Kasumi-1 (cell line): ENCODE measurements at places on chromosomes 4 and X.

DNA sequence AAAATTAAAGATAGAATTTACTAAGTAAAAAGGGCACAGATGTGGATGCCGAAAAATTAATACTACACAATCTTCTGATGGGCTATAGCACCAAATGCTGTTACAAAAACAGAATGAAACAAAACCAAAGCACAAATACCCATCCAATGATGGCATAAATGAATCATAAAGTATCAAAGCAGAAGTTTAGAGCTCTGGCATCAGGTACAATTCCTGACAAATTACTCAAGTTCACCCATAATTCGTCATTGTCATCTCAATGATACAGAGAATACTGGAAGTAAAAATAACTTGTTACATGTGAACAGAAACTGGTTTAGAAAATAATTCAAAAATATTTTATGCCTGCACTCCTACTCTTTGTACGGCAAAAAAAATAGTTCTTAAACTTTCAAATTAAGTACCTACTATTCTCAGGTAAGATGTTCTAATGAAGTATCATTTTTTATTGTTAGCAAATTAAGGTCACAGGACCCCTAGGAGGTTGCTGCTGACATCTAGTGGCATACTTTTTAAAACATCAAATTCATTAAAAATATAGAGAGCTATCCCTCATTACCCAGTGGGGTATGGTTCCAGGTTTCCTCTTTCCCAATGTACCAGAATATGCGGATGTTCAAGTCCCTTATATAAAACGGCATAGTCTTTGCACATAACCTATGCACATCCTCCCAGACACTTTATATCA lies 126.1 kb downstream of the INPP4B start:
- peak; percentile 60 for DNase-seq

- no peak for DNase-seq
Measured at GRCh38 chr4:6227412-6228157, 27.2 kb upstream of the JAKMIP1 start.

- no peak for DNase-seq
Measured at GRCh38 chrX:11241720-11242119, 51.5 kb upstream of the AMELX start.

DNA sequence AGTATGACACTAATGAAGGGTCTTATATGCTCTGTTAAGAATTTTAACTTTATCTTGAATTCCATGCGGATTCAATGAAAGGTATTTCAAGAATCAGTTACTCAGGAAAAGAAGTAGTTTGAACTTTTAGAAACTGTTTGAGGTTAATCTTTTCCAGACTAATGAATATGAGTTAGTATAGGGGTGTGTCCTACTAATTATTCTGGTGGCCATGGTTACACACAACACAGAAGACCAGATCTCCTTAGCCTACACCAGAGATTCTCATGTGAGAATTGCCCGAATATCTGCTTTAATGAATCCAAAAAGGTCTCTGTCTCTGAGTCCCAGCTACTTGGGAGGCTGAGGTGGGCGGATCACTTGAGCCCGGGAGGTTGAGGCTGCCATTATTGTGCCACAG lies 100.4 kb downstream of the MMRN1 start:
- DNase-seq, result no peak

DNA sequence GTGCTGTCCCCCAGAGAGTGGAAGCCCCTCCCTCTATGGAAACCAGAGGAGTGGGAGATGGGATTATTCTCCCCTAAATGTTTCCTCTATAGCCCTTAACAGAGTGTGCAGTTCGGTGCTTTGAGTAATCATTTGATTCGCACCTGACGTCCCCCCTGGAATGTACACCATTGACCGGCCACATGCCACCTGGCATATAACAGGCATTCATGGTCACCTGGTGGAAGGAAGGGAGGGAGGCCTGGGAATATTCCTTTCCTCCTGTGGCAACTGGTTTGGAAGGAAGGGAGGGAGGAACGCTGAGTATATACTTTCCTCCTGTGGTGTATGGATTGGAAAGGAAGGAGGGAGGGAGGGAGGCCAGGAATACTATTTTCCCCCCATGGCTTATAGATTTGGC lies 77.2 kb downstream of the CRMP1 start:
- no peak for DNase-seq

DNA sequence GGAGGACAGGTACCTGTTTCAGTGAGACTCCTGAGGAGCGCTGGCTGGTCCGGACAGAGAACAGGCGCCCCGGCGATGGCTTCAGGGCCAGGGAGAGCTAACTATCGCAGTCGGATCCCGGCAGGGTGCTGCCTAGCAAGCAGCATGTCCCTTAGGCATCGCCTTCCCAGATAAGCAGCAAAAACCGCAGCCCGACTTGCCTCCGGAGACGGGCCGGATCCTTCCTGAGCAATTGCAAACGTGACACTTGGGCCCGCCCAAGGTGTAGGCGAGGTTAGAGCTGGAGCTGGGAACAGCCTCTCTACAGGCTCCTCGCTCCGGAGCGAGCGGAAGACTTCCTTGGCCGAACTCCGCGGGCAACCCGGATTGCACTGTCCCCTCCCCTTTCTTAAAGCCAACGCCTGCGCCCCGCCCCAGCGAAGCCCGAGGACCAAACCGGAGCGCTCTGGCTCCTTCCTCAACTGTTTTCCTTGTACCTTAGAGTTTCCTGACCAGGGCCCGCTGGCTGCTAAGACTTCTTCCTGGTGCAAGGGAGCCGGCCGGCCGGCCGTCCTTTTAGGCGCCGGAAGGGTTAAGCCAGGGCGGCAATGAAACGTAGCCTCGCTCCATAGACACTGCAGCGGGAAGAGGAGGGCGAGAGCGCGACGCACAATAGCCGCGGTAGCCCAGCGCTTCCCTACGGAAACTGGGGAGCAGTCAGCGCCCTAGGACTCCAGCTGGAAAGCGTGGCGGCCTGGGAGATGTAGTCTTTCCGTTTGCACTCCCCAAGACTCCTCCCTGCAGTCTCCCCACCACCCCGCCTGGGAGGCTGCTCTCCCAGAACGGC lies at the start of gene OPHN1:
Gene OPHN1 (minus strand): TSS at position 341 of the 826 bp plus-strand sequence. CDS start 475 bp downstream, outside the sequence.
- DNase-seq, result peak; percentile 26

GRCh38 chrX:39267176-39267575 lies 465.9 kb downstream of the MID1IP1 start:
- DNase-seq, result no peak

DNA sequence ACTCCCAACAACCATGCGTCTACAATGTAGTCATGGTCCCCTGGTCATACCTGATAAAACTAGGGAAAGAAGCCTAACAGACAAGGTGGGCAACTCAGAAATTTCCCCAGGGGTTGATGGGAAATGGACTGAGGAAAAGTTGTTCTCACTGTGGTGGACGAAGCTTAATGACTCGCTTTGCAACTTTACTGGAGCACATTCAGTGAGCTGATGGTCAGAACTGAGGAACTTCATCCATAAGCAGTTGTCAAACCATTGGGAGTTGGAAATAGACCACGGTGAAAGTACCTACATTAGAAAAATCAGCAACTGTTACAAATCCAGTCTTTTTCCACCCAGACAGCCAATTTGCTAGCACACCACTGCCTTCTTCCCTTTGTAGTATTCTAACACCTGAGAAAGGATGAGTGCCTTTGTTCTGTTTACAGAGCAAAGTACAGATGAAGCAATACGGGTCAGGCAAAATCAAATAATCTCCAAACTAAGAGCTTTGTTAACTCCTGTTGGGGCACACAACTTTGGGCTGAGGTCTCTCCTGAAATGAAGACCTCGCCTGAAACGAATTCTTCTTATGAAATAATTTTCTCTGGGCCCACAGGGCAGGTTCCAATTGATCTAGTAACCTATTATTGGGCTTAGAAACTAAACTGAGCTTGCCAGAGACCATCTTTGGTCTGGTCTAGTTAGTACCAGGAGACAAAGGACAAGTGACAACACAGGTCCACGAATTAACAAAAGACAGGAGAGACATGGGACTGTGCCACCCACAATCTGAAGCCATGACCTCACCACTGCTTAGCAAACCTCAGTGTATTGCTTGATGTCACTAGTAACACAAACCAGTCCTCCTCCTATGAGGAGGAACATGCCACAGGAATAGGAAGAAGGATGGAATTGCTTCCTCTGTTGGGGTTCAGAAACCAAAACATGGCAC lies 58.9 kb upstream of the NFKB1 start:
- DNase-seq, result no peak

DNA sequence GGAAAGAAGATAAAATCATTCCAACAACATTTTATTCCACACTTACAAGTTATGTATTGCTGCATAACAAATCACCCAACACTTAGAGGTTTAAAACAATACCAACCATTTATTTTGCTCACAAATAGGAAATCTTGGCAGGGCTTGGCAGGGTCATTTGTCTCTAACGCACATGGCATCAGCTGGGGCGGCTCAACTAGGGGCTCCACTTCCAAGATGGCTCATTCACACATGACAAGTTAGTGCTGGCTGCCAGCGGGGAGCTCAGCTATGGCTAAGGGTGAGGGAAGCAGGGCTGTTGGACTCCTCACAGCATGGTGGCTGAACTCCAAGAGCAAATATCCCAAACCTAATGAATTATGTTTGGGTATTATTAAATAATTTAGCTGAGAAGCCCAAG lies 377.0 kb downstream of the ZNF674 start:
- DNase-seq, result no peak

GRCh38 chr4:183554346-183554686 lies 49.5 kb downstream of the ING2 start:
- no peak for DNase-seq

GRCh38 chr4:1243451-1244080 lies 5.4 kb downstream of the CTBP1 start:
- no peak for DNase-seq

DNA sequence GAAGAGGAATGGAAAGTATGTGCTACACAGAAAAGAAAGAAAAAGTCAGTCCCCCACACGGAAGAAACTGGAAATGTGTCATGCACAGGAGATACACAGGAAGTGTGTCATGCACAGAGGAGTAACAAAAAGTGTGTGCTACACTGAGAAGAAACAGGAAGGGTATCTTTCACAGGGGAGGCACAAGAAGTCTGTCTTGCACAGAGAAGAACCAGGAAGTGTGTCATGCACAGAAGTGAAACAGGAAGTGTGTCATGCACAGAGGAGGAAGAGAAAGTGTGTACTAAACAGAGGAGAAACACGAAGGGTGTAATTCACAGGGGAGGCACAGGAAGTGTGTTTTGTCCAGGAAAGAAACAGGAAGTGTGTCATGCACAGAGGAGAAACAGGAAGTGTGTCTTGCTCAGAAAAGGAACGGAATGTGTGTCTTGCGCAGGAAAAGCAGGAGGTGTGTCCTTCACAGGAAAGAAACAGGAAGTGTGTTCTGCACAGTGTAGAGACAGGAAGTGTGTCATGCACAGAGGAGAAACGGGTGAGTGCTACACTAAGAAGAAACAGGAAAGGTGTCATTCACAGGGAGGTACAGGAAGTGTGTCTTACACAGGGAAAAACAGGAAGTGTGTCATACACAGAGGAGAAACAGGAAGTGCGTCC lies 527.2 kb upstream of the PRKX start:
- peak; percentile 49 for DNase-seq

GRCh38 chrX:43679778-43680177 lies 23.7 kb downstream of the MAOA start:
- DNase-seq, result no peak

DNA sequence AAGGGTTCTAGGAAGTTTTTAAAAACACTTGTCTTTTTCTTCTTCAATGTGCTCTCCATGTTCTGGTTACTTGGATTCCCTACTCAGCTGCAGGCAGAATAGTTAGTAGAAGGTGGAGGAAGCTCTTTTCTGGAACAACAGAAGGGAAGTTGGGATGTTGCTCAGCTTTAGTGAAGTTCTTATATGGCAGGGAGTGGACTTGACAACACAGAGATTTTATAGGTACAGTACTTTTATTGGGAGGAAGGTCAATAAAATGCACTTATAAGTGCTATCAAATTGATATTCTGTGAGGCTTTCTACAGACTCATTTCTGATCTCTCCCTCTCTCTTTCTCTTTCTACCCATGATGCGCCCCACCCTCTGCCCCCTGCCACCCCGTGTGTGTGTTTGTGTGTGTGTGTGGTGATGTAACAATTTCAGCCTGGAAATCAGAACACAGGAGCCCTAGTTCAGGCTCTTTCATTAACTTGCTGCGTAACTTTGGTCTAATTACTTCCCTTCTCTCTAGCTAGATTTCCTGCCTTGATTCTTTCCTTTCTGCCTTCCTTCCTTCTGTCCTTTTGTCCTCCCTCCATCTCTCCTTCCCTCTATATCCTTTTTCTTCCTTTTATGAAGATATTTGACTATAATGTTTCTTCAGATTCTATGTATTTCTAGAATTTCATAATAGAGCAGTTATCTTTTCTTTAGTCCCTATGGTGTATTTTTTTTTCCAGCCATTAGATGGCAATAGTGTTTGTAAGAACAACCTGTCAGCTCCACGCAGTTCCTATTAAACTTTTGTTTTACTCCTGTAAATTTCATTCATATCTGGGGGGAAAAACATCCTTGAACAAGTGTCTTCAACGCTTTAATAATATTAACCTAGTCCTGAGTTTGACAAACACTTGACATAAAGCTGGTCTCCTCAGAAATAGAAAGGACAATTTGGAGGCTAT lies 37.1 kb downstream of the HEPH start:
- DNase-seq, result peak; percentile 60

DNA sequence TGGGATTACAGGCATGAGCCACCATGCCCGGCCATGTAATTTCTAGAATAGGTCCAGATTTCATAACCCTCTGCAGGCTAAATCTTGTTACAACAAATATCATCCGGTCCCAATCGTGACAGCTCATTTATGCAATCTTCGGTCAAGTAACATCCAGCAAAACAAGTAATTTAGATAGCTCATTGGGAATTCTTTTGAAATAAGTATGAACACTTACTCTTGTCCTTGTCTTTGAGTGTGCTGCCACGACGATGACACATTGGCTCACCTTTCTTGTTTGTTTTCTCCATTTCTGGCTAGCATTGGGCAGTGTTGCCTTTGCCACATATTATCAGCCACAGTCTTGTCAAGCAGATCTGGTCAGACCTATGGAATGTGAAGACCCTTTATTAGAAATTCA lies 92.0 kb downstream of the PHEX start:
- DNase-seq, result no peak

DNA sequence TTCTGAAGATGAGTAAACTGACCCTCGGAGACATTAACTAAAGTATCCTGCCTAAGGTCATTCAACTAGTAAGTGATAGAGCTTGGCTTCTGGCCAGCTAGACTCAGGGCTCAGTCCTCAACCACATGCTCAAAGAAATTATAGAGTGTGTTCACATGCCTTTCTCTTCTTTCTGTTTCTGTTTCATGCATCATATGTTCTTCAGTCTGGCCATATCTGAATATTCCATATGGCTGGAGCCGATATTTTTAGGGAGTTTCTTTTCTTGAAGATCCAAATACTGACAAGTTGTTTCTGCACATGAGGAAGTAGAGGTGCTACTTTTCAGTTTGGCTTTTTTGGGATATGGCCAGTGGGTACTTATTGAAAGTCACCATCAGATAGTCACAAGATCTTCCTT lies 44.9 kb downstream of the MMRN1 start:
- no peak for DNase-seq

DNA sequence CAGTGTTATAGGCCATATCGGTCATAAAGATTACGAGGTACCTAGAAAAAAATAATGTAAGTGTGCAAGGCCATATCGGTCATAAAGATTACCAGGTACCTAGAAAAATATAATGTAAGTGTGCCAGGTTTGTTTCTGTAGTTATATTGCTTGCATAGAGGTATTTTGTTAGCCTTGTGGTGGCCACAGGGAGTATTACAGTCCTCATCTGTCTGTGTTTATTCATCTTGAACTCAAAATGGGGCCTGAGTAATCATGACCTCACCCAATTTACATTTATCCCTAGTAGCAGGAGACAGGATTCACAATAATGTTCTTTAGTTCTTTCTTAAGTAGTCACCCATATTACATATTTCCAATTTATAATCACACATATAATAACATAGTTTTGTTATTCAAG lies 459.7 kb downstream of the MID1IP1 start:
- no peak for DNase-seq
